ENCODE measurements at places on chromosomes 13 and 19. TPM values are rescaled to one million over a fixed set of nuclear protein-coding genes. Genes with fewer than 3 reads are reported as not detected.

Gene SHD
- total RNA-seq = 0.53 TPM

DNA sequence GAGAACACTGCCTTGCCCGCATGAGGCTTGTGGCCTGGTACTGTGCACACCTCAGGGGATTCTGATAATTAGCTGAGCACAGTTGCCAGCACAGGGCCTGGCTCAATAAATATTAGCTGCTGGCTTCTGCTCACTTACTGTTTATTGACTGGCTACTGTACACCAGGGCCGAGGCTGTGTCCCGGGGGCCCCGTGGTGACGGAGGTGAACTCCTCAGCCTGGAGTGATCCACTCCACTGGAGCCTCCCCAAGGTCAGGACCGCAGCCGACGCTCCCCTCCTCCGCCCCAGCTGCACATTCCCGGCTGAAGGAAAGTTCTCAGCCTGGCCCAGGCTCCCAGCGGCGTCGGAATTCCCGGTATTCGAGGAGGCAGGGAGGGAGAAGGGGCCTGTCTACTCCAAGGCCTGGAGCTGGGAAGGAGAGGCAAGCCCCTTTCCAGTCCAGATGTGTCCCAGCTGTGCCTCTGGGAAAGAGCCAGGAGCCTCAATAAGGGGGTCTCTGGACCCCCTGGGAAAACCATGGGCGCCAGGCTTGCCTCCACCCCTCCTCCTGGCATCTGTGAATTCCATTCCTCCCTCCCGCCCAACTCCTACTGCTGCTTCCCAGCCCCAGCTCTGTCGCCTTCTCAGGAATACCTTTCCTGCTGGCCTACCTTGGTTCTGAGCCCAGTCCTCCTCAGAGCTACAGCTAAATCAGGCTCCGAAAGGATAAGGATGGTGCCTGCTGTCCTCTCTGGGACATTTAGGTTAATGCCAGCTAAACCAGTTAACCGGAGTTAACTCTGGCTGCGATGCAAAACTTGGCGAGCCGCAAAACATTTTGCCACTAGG lies 7.3 kb downstream of the RPS16 start:
- peak; percentile 86 for DNase-seq

GRCh38 chr19:575527-576506 lies 3.4 kb downstream of the BSG start:
- DNase-seq = peak; percentile 90

- DNase-seq = peak; percentile 83
These were observed 17.7 kb downstream of the SIAH3 start for GRCh38 chr13:45833663-45834375.

DNA sequence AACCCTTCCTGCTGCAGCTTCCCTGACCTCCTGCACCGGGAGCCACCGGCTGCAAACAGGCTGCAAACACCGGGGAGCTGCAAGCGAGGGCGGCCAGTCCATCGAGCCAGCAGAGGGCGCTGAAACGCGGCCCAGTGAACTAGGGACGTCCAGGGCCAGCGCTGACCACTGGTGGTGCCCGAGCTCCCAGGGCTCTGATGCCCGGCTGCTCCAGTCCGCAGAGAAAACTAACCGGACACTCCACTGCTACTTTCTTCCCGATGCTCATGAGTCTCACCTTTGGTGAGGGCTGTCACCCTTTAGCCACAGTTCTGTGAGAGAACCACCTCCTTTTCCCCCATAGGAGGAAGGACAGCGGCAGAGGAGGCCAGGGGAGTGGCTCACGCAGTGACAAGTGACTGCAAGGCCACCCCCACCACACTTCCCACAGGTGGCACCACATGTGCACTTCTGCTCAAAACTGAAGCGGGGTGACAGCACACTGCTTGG lies 82.8 kb upstream of the MTIF3 start:
- peak; percentile 67 for DNase-seq

DNA sequence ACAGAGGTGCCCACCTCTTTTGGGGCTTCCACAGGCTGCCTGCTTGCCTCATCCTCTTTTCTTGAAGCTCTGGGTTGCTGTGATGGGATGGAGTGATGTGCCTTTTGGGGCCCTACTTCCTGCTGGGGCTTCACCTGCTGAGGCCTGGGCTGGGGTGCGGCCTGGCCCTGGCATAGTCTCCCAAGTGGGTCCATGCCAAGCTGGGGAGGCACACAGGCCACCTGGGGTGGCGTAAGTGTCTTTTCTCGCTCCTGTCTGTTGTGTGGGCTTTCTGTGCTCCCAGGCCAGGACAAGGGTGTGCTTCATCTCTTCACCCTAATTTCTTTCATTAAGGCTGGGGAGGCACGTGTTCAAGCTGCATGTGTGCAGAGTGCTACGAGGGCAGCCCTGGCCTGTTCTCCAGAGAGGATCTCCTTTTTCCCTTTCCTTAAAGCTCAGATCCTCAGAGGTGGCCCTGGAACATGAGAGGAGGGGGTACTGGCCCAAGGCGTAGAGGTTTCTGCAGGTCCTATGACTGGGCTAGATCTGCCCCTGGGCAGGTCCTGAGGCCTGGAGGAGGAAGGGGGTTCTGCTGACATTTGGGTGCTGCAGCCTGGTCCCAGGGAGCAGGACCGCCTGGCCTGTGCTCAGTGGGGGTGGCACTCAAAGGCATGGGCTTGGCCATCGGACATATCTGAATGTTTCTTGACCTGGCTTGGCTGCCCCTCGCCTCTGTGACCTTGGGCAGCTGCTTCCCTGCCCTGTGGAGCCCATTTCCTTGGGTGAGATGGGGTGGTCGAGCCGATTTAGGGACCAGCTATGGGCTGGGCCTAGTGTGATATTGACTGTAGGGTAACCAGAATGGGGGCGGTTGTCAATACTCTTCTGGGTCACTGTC lies 23.7 kb upstream of the RNF17 start:
- DNase-seq = no peak

All from A172 (cell line).